ENCODE measurements at places on chromosomes 5 and 9.
A peak's percentile ranks its signal among the peaks of the same experiment; 100 is the strongest.

DNA sequence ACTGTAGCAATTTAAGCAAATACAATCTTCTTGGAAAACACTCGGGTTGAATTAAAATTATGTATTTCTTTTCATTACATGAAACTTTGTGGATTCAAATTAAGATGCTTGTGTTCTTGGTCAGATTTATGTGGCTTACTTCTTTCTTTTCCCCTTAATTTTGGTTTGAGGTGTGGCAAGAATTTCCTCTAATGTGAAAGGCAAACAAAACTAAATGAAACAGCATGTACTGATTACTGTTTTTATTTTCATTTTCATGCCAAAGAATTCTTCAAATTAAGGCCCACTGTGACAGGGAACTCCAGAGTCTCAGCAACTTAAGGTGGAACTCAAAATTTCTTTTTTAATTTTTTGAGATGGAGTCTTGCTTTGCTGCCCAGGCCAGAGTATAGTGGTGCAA is at the start of gene OMD:
Gene OMD (minus strand): TSS at position 132 of the 400 bp plus-strand sequence. CDS start 6,913 bp downstream, outside the sequence.
- DNase-seq, result no peak

GRCh38 chr5:180621311-180621710 is 28.1 kb downstream of the FLT4 start:
- DNase-seq, result no peak

DNA sequence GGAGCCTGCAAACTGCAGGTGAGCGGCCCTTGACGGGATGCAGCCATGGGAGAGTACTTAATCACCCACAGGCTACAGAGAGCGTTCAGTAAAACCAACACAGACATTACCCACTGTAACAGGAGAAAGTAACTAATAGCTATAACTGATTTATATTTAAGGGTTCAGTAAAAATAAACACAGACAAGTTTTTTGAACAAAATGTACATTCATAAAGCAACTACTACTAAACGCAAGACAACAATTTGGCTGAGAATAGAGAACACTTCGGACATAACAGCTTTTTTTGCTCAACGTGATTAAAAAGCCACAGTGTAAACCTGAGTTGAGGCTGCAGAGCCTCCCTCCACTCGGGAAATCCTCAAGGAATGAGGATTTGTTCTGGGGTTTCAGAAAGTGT is 61.7 kb downstream of the LIFR start:
- no peak for DNase-seq

DNA sequence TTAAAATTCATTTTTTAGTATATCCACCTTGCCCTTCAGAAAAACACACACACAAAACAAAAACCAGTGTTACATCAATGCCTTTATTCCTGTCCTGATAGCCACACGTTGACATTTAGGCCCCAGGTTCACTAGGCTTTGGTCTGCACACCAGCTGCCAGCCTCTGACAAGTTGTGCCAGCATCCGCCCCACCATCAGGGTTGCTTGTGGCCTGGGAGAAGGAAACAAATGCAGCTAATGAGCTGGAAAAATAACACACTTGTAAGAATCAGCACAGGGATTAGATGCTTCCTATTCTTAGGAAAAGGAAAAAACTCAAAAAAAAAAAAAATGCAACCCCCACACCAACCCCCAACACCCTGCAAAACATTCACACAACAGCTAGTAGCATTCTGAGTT is 404.0 kb upstream of the GRIA1 start:
- DNase-seq, result no peak

- no peak for DNase-seq
Measured at GRCh38 chr5:176514244-176514950, 22.8 kb downstream of the RNF44 start.

DNA sequence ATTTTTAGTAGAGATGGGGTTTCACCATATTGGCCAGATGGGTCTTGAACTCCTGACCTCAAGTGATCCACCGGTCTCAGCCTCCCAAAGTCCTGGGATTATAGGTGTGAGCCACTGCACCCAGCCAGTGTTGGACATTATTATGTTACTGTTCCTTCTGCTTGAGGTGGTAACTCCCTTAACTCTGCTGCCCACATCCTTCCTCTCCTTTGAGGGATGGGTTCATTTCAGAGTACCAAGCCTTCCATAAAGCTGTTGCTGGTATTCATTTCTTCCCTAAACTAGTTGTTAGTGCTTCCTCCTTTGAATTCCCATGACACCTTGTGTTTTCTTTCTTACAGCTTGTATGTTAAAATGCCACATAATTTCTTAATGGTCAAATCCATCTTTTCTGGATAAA is 54.0 kb downstream of the CTNNA1 start:
- no peak for DNase-seq

GRCh38 chr5:127014573-127014972 is 15.8 kb downstream of the MARCHF3 start:
- DNase-seq, result no peak

GRCh38 chr9:119273984-119274665 is 95.1 kb downstream of the BRINP1 start:
- DNase-seq, result no peak

GRCh38 chr5:62718324-62718723 is 139.7 kb downstream of the LRRC70 start:
- no peak for DNase-seq

GRCh38 chr5:59616413-59616812 is 277.1 kb downstream of the PDE4D start:
- DNase-seq, result no peak

- no peak for DNase-seq
Measured at GRCh38 chr5:161058781-161059180, 206.8 kb upstream of the ATP10B start.

- DNase-seq, result no peak
Measured at GRCh38 chr9:93891050-93891449, 64.1 kb downstream of the BARX1 start.

- DNase-seq, result no peak
Measured at GRCh38 chr5:154193701-154194121, 3.2 kb downstream of the GALNT10 start.

- DNase-seq, result no peak
Measured at GRCh38 chr5:96079075-96079474, 117.4 kb upstream of the ELL2 start.

- no peak for DNase-seq
Measured at GRCh38 chr9:1231998-1232919, 182.1 kb downstream of the DMRT2 start.

- DNase-seq, result no peak
Measured at GRCh38 chr5:142281008-142281367, 43.8 kb downstream of the SPRY4 start.

DNA sequence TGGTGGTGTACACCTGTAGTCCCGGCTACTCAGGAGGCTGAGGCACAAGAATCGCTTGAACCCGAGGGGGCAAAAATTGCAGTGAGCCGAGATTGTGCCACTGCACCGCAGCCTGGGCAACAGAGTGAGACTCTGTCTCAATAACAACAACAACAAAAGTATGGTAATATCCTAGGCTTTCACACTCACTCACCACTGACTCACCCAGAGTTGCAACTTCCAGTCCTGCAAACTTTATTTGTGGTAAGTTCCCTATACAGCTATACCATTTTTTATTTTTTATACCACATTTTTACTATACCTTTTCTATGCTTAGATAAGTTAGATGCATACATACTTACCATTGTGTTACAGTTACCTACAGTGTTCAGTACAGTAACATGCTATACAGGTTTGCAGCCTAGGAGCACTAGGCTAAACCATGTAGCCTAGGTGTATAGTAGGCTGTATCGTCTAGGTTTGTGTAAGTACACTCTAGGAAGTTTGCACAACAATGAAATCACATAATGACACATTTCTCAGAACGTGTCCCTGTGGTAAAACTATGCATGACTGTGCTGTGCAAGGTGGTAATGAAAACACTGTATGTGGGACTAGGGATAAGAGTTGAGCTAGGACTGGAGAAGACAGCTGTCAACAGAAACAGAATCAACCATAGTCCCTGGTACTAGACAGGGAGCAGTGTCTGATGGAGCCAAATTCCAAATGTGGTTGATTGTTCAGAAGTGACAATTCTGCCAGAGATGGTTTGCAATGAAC is 109.5 kb upstream of the RAD23B start:
- no peak for DNase-seq

DNA sequence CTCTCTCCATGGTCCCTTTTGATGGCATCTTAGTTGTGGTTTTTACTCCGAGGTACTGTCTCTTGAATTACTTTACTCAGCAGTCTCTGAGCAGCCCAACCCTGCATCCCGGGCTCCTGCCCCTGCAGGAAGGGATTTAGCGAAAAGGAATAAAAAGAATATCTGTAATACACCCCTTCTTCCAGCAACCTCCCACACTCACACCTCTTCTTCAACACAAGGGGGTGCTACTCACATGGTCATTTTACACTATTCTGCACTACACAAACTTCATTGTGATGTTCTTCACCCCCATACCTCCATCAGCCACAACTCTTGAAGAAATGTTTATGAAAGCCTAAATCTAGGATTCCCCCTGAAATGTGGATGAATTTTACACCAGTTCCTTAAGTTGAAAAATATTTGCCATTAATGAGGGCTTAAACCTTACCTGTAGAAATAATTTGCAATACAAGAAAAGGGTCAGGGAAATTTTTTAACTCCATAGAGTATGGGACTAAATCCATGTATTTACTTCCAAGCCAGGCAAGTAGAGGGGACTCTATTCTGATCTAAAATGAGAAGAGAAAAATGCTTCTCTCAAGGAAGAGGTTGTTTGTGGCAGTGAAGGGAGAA is 26.0 kb downstream of the TPD52L3 start:
- DNase-seq, result peak; percentile 3

GRCh38 chr9:2453701-2454100 is 167.9 kb upstream of the VLDLR start:
- no peak for DNase-seq

DNA sequence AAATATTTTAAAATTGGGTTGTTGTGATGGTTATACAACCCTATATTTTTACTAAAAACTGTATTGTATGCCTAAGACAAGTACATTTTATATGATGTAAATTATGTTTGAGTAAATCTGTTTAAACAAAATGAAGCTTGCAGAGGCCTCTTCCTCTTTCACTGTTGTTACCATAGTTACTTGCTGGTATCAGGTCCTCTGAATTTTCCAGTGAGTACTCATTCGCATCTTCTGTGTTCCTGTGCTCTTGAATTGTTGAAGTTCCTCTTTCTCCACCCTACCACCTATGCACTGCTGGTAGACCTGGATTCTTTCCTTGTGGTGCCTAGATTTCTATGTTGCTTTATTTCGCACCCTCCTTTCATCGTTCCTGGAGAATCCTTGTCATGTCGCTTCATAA is 938.5 kb upstream of the ACO1 start:
- DNase-seq, result no peak

DNA sequence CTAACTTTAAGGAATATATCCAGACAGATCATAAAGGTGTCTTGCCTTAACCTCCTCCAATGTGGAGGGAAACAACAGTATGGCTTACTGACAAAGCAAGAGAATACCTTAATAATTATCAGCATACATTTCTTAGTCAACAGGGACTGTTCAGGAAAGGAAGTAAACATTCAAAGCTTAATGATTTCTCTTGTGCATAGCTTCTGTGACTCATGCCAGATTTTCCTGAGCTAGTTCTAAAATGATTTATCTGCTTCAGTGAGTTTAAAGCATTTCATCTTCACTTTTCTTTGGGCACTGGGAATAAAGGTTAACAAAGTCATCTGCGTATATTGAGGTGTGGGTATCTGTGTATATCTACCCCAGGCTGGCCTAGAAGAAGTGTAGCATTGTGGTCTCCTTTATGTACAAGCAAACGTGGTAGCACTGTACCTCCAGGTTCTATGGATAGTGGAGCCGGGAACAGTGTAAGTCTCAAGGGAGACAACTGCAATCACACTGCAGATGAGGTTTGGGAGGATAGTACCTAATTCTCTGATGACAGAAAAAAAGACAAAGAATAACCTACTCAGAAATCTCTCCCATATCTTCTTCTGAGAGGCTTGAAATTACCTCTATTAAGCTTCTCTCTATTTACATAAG is 284.1 kb downstream of the HCN1 start:
- DNase-seq, result no peak

- no peak for DNase-seq
Measured at GRCh38 chr5:89946916-89947315, 462.6 kb downstream of the CETN3 start.

GRCh38 chr9:119793218-119793617 is 424.0 kb upstream of the BRINP1 start:
- DNase-seq, result no peak

DNA sequence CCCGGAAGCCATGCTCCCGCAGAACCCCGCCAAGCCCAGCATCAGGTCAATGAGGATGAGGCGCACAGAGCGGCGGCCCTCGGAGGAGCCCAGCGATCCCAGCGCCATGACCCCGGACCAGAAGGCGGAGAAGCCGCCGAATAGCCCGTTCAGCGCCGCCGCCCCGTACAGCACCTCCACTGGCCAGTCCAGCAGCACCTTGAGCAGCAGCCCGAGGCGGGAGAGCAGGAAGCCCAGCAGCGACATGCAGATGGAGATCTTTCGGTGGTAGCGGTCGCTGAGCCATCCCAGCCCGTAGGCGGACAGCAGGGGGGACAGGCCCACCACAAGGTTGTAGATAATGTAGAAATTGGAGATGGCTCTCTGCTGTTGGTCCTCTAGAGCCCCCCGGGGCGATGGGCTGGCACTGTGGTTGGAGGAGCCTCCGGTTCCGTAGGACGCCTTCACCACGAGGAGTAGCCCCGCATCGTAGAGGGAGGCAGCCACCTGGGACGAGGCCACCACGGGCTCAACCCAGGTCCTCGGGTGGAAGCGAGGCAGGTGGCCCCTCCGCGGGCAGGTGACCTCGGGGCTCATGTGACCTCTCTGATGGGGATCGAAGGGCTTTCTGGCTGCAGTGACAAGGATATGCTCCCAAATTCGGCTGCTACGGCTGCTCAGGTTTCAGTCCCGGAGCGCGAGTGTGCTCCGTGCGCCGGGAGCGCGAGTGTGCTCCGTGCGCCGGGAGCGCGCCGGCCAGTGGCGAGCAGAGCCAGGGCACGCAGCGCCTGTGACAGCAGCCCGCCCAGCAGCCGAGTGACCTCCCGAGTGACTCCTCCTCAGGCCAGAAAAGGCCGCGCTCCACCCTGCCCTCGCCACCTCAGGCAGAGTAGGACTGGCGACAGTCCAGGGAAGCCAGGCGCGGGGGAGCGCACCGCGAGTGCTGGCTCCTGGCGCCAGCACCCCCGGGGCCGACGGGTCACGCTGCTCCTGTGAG is at the start of gene SLC46A2:
Gene SLC46A2 (minus strand): TSS at position 771 of the 976 bp plus-strand sequence. CDS start 195 bp downstream, at position 576.
- no peak for DNase-seq

DNA sequence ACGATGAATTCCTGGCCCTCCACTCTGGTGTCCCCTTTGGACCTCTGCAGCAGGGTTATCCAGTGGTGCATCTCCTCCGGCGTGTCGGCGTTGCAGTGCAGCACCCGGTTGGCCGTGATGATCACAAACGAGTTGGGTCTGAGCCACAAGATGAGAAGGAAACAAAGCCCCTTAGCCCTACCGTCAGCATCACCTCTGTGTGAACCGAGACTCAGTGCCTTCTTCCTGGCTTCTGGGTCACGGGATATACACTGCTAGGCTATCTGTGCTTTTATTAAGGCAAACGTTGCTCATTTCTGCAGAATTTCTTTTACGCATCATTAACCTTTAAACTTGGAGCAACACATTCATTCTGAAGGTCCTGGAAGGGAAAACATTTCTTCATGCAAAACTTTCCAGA is 65.1 kb upstream of the RETREG1 start:
- DNase-seq, result no peak

GRCh38 chr9:107086460-107086859 is 196.6 kb upstream of the RAD23B start:
- no peak for DNase-seq
